Stomach (tissue), 19 donors: ENCODE measurements at places on chromosomes 7 and 10. TPM values are rescaled to one million over a fixed set of nuclear protein-coding genes. Genes with fewer than 3 reads are reported as not detected.

DNA sequence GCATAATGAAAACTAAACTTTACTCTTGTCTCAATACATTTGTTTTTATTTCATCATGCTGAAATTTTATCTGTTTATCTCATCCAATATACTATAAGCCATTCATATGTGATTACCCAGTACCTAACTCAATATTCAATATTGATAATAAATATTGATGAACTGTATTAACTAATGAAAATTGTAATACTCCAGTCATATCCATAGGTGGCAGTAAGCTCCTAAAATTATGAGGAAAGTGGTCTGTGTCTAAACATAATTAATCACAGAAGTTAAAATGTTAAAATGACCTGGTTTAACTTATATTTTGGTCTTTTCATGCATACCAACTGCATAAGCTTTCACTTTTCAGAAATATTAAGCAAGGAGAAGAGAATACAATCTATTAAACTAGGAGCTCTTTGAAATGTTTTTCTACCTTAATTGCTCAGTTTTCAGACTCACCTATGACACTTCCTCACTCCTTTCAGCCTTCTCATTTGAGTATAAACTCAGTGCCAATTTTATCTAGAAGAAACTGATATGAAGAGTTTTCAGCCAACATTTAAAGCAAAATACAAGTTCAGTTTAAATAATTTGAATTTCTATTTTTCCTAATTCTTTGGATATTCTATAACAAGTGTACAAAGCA, 30.5 kb upstream of the VWDE start:
- no peak for DNase-seq

DNA sequence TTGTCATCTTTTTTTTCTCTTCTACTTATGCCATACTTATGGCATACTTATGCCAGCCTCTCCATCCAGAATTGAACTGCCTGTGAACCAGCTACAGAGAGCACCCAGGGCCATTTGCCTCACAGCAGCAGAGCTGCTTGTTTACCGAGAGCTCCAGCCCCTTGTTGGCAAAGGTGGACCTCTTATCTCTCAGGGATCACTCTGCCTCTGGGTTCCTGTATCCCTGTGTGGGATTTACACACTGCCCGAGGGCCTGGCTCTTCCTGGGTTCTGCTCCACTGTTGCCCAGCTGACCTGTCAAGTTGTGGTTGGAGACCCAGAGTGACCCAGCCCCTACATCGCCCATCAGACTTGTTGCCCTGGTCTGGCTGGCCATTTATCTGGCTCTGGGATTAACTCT, 22.3 kb downstream of the MRPS33 start:
- no peak for DNase-seq

DNA sequence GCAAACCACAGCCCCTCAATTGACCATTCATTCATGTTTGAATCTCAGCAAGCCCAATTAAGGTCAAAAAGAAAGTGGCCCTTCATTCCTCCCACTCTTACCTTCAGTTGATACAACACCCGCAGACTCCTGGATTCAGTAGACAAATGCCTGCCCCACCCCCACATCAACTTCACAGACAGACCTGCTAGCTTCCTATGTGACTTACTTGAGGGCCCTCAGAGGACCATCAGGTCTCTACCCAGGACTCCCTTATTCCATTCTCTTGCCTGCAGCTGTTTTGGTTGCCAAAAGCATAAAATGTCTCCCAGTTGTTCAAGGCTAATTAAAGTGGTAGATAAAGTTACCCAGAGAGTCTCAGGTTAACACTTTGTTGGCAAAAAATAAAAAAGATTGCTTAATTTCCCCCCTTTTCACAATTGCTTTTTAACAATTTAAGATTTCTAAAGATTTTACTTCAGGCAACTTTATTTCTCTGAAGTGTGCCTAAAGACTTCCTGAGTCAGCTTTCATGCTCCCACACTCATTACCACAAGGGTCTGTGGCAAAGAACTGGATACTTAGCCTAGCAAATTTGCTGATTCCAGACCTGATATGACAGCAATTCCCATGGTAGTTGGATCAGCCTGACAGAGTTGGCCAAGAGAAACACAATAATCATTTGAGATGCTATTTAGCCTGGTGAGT, 3.3 kb upstream of the MTERF1 start:
- no peak for DNase-seq

DNA sequence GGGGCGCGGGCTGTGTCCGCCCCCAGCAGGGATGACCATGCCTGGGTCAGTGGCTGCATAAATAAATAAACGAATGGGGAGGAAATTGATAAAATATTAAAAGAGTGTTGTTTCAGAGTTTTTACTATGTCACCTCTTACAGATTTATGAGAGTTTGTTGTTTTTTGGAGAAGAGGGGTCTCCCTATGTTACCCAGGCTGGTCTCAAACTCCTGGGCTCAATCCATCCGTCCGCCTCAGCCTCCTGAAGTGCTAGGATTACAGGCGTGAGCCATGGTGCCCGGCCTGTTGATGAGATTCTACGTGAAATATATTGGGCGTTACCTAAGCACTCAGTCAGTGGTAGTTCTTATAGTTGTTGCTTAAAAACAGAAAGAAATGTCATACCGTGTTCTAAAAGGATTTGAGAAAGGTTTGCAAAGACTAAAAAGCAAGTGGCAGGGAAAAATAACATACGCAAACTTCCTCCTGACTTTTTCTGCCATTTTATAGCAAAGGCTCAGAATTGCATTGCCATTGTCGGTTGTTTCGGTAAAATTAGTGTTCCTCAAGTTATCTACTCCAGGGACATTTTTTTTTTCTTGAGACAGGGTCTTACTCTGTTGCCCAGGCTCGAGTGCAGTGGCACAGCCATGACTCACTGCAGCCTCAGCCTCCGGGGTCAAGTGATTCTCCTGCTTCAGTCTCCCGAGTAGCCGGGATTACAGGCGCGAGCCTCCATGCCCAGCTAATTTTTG, 39.5 kb upstream of the FOXK1 start:
- no peak for DNase-seq

DNA sequence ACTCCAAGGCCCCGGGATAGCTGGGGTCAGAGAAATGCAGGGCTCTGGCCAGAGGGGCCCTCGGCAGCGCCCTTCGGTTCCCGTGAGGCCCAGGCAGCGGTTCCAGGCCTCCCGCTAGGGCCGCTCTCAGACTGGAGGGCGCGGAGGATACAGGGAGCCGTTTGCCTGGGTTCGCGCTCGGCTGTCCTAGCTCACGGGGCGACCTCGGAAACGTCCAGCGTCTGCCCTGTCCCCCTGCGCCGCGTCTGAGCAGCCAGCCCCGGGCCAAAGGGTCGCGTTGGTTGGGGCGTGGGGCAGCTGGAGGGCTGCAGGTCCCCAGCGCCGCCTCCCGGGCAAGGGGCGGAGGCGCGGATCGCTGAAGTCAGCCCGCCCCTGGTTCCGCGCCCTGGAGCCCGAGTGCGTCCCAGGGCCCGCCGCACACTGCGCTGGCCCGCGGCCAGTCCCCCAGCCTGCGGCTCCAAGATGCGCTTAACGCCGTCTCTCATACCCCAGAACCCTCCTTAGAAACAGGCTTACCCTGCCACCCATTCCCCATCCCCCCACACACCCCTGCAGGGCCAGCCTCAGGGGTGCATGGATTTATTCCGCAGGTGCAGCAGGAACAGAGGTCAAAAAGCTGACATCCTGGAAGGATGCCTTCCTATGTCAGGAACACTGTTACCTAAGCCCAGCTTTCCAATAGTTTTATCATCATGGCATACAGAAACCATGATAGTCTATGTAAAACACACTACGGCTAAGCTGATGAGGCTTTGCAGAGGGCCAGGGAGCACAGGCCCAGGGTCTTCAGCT, 22.1 kb upstream of the OPN4 start:
- peak; percentile 79 for DNase-seq

FAM24B gene
- not detected for total RNA-seq

SCART1 gene
- total RNA-seq, result 9.3 TPM

GSTO2 gene
- total RNA-seq, result 0.58 TPM
